Activated CD4-positive, alpha-beta T cell treated with anti-CD3 and anti-CD28 coated beads for 4 hours (primary cell): ENCODE measurements at places on chromosomes 4 and X.

DNA sequence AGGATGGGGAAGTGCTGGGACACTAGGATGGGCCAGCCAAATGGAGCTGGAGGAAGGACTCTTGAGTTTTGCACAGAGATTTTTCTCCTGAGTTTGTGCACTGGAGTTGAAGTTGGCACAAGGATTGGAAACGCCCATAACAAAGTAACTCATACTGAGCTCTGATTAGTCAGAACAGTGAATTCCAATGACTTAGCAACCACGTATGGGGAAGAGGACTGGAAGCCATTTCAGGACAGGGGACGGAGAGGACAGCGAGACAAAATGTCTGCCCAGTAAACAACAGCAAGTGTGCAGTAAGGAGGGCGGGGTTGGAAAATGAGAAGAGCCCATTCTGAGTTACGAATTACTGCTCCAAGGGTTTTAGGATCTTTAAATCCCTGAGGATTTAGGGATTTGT is 5.9 kb downstream of the RIPPLY1 start:
- no peak for DNase-seq

DNA sequence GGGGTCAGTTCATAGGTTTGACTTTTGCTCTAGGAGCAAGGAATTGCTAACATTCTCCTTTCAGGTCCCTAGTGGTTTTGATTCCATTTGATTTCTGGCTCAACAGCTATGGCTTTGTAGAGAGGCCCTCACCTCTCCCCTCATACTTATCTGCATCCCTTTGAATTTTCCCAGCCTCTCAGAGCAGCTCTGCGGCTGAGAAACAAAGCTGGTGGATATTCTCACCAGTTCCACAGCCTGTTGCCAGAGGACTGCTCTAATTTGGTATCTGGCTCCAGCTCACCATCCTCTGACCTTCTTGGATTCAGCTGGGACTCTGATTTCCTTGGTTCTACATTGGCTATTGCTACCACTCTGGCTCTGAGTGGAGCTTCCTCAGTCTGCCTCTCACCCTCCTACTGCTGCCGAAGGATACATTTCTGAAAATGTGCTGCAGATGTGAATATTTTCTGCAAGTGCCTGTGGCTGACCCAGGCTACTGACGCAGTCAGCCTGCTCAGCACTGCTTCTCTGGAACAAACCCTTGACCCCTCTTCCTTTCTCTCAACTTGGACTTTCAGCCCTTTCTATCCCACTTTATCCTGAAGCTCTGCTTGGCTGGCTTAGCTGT is 110.9 kb upstream of the ENPEP start:
- no peak for DNase-seq

DNA sequence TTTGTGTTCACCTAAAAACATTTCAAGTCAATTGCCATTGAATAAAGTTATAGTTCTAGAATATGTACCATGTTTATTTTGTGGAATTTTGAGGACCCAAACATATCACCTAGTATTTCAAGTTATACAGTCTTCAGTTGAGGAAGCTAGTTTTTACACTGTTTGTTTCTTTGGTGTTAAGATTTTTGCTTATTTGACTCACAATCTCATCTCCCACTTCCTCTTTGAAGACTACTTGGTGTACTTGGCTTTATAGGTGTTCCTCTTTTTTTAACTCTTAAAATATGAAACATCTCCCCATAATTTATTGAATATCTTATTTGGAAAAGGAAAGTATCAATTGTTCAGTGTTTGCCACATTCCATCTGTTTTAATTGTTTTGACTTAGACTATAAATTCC is 675.4 kb downstream of the RAPGEF2 start:
- no peak for DNase-seq

- DNase-seq: no peak
These were observed 20.2 kb downstream of the FBXW7 start for GRCh38 chr4:152515678-152516077.

DNA sequence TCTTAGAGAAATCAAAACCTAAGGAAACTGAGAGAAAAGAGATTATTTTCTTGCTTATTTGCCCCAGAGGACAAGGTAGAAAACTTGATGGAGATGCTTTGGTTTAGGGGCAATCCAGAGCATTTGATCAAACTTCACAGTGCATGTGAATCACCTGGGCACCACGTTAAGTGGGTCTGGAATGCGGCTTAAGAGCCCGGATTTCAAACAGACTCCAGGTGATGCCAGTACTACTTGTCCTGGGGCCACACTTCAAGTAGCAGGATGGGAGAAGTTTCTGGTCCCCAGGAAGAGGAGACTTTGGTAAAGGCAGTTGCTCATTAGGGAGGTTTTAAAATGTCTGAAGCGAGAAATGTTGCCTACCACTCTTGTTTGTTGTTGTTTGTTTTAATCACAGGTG is 51.8 kb downstream of the PHOX2B start:
- DNase-seq: no peak
